ENCODE measurements at places on chromosomes 5 and 9.
A peak's percentile ranks its signal among the peaks of the same experiment; 100 is the strongest.

DNA sequence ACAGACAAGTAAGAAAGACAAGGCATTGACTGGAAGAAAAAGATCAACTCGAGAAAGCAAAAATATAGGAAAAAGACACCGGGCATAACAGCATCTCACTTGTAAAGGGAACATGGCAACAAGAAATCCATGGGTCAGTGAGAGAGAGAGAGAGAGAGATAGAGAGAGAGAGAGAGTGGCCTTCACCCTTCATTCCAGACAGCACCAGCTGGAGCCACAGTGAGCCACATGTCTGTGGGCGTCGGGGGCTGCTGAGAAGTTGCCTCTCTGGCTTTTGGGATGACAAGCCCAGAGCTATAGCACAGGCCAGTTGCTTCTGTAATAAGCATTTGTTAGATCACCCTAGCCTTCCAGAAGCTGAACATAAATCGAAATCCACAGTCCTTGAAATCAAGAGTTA lies 20.3 kb upstream of the ENC1 start:
- DNase-seq = no peak

DNA sequence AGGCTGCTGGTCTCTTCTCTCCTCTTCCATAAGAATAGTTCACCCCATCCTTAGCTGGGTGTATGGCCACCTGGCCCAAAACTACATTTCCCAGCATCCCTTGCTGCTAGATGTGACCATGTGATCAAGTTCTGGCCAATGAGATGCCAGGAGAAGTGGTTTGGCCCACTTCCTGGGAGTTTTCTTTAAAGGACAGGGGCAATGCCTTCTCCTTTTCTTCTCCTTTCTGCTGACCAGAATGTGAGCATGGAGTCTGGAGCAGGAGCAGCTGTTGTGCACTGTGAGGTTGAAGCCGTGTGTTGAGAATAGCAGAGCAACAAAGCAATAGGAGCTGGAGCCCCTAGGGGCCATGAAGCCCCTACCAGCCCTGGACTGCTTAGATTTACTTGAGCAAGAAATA lies 36.8 kb downstream of the C9orf50 start:
- DNase-seq = peak; percentile 76

- no peak for DNase-seq
Measured at GRCh38 chr9:4739587-4740387, 1.2 kb downstream of the AK3 start.

- no peak for DNase-seq
Measured at GRCh38 chr5:138543730-138544104, 681 bp upstream of the ETF1 start.

GRCh38 chr9:133477992-133478850 lies 678 bp downstream of the SLC2A6 start:
- peak; percentile 6 for DNase-seq

DNA sequence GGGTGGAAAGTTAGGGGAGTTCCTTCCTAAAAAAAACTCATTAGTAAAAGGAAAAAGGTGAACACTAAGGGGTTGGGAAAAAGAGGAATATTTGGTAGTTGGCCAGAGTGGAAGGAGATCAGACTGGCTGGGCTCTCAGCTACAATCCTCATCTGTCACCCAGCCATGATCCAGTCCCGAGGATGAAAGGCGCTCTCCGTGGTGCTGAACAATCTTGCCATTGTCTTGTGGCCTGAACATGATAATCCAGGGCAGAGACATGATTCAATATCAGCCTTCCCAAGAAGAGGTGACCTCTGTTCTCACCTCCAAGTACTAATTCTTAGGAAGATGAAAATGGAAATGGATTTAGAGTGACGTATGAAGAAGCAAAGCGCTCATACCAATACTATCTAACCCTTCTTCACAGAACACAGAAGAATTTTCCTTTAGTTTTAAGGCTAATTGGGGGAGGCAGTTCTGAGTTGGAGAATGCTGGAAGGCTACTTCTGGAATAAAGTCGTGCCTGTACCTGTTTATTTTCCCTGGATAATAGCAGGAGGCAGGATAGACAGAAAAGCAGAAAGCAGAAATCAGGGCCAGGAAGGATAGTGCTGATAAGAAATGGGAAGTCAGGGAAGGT lies 36.6 kb upstream of the MYORG start:
- peak; percentile 36 for DNase-seq

DNA sequence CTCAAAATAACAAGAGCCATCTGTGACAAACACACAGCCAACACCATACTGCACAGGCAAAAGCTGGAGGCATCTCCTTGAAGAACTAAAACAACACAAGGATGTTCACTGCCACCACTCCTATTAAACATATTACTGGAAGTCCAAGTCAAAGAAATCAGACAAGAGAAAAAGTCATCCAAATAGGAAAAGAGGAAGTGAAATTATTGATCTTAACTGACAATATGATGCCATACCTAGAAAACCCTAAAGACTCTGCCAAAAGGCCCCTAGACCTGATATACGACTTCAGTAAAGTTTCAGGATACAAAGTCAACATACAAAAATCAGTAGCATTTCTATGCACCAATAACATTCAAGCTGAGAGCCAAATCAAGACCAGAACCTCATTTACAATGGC lies 30.0 kb upstream of the MACIR start:
- DNase-seq = no peak

DNA sequence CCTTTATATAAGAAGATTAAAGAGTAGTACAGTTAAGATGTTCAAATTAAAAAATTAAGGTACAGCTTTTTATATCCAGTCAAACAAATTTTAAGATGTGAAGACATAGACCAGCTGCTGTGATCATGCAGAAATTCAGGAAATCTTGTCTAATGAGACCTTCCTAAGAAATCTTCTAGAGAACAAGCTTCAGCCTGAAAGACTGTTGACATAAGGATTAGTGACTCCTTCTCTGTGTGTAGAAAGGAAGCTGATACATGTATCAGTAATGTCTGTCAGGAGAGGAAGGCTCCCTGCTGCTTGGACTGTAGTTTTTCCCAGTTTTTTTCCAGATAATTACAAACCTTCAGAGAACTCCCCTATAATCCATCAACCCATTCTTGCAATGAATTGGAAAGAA lies 75.8 kb upstream of the PCSK5 start:
- no peak for DNase-seq

- DNase-seq = no peak
Measured at GRCh38 chr5:124289641-124290311, 456.7 kb downstream of the ZNF608 start.

- no peak for DNase-seq
Measured at GRCh38 chr5:84255315-84255714, 129.4 kb downstream of the EDIL3 start.

- no peak for DNase-seq
Measured at GRCh38 chr5:139019880-139020279, 144.7 kb upstream of the LRRTM2 start.

DNA sequence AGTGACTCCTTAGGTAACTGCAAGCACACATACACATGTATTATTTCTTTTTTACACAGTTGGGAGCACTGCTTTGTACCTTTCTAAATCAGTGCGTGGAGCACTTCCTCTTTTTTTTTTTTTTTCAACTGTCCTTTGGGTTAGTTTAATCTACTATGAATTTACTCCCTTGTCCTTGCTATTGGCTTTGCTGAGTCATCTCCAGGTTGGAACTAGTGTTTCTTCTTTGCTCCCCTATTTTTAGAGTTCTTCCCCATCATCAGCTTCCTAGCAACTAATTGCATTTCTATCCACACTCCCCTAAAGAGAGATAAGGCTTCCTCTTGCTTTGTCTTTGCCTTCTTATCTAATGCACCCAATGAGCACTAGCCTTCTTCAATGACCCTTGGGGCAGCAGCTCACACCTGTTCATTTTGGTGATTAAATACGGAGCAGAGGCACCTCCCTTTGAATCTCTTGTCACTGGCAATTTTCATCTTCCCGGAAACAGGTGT lies 24.3 kb downstream of the S100Z start:
- no peak for DNase-seq

GRCh38 chr9:109302606-109303005 lies 18.3 kb downstream of the EPB41L4B start:
- no peak for DNase-seq

GRCh38 chr5:58231041-58231440 lies 228.8 kb downstream of the PLK2 start:
- peak; percentile 12 for DNase-seq

DNA sequence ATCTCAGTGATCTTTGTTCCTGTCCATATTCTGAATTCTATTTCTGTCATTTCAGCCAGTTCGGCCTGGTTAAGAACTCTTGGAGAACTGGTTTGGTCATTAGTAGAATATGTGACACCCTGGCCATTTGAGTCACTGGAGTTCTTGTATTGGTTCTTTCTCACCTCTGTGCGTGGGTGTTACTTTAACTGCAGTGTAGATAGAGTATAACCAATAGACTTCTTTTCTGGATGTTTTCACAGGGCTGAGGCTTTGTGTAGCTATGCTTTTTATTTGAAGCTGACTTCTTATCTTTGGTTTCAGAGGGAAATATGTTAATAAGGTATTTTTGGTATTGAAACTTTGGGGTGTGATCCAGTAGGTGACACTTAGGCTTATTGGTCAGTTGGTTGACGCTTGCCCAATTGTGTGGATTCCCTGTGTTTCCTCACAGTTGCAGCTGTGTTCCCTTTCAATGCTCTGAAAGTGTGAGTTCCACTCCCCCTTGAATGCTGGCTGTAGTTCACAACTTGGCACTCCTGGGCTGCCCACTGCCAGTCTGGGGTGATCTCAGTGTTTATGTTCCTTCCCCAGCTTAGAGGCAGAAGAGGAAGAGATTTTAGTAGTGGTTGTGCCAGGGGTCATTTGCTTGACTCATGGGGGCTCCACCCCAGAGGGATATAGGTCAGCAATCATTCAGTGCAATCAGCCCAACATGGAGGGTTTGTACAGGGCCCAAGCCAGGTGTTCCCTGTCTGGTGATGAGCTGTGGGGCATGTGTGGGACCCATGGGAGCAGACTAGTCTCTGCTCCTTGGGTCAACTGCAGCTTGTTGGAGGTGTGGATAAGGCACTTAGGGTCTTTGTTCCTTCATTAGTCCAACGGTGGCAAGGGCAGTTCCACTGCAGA lies 34.9 kb upstream of the TEK start:
- no peak for DNase-seq

DNA sequence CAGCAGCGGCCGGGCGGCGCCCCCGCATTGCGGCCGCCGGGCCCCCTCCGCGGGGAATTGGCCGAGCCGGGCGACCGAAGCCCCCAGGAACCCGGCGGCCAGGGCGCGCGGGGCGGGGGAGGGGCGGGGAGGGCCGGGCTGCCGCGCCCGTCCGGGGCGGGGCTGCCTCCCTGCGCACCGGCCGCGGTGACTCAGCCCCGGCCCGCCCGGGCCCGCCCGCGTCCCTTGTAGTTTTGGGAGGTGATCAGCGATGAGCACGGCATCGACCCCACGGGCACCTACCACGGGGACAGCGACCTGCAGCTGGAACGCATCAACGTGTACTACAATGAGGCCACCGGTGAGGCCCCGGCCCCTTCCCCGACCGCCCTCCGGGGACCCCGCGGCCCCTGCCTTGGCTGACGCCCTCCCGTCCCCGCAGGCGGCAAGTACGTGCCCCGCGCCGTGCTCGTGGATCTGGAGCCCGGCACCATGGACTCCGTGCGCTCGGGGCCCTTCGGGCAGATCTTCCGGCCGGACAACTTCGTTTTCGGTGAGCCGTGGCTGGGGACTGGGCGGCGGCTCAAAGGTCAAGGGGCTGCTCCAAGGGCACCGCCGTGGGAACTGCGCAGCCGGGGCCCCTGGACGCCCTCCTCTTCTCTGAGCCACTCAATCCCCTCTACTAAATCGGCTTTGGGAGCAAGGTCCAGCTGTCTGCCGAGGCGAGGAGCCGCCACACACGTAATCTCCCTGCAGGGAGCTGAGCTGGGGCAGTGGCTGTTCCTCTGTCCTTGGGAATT lies 592 bp downstream of the TUBB4B start:
- peak; percentile 28 for DNase-seq

- no peak for DNase-seq
Measured at GRCh38 chr9:98944057-98944733, 488 bp downstream of the COL15A1 start.

- no peak for DNase-seq
Measured at GRCh38 chr9:107571148-107571547, 81.6 kb upstream of the KLF4 start.

DNA sequence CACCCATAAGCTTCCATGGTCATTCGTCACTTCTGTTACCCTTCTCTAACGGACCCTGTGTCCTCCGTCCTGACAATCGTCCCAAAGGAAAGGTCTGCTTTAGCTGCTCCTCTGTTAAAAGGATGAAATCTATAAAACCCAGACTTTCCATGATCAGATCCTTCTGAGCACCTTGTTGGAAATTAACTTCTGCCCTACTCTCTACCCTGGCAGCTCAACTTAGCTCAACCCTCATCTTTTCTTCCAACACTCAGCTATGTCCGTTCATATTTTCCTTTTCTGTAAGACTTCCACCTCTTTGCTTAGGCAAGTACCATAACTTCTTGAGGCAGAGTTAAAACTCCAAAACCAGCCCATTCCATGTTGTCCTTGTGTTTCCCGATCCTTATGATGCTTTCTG lies 205.4 kb downstream of the SPATA31A6 start:
- no peak for DNase-seq

DNA sequence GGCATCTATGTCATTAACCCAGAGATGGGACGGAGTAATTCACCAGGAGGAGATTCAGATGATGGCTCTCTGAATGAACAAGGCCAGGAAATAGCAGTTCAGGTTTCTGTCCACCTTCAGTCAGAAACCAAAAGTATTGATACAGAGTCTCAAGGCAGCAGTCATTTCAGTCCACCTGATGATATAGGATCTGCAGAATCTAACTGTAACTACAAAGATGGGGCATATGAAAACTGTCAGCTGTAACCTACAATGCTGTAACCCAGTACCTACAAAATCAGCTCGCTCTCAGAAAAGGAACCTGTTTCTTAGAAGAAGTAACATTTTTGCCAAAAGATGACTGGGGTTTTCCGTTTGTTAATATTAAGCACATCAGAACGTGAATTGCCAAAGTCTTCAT lies 14.7 kb downstream of the MFAP3 start:
- no peak for DNase-seq

- DNase-seq = no peak
Measured at GRCh38 chr5:81650987-81651386, 99.9 kb downstream of the SSBP2 start.

GRCh38 chr5:180041301-180042274 lies 30.0 kb downstream of the RNF130 start:
- DNase-seq = no peak

DNA sequence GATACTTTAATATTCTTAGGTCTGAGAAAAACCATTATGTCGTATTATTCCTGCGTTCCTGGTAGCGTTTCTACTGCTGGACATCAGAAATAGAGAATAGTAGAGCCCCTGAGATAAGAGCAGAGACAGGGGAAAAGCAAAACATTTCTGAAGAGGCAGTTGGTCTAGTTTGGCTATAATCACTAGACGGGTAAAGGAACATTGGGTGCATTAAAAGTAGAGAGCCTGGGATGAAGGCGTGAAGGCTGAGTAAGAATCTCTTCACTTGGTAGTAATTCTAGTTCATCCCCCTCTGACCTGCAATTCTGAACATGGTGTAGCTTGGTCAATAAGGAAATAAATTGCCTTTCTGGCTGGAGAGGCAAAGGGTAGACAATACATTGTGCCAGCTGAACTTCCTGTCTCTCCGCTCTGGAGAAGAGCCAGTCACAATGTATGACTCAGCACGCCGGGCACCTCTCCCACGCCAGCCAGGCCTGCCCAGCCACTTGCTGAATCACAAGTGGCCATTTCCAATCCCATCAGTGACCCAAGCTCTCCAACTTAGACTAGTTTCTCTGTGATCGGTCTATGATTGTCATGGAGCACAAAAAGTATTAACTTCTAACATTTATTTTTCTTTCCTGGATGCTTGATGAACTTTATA lies 75.4 kb downstream of the STK32A start:
- peak; percentile 59 for DNase-seq

GRCh38 chr9:124248960-124249359 lies 8.8 kb upstream of the NEK6 start:
- no peak for DNase-seq

- no peak for DNase-seq
Measured at GRCh38 chr5:141040093-141040770, 10.9 kb upstream of the PCDHB1 start.

- DNase-seq = peak; percentile 65
Measured at GRCh38 chr5:119274767-119275130, 81.1 kb upstream of the TNFAIP8 start.

Data from HFFc6 (cell line).